ENCODE measurements at places on chromosomes 3 and 15.

- peak; percentile 68 for DNase-seq
Observed at GRCh38 chr3:46089237-46090011, 62.1 kb upstream of the XCR1 start.

- DNase-seq: peak; percentile 45
Observed at GRCh38 chr15:44298878-44299277, 10.4 kb downstream of the GOLM2 start.

DNA sequence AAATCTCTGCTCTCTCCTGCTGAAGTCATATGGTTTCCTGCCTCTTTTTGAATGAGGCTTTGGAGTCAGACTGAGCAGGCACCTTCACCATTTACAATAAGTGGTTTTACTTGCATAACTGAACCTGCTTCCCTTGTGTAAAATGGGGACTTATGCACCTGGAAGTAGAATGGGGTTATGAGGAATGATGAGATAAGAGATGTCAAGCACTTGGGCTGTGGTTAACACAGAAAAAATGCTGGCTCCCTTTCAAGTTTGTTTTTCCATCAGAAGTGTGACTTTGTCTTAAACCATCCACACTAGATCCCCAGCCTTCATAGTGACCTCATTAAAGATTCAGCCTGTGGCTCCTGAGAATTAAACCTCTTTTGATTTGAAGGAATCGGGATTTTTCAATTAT is 5.2 kb downstream of the EXOSC7 start:
- DNase-seq: no peak

- DNase-seq: no peak
Observed at GRCh38 chr3:50125541-50126286, 29.4 kb upstream of the SEMA3F start.

DNA sequence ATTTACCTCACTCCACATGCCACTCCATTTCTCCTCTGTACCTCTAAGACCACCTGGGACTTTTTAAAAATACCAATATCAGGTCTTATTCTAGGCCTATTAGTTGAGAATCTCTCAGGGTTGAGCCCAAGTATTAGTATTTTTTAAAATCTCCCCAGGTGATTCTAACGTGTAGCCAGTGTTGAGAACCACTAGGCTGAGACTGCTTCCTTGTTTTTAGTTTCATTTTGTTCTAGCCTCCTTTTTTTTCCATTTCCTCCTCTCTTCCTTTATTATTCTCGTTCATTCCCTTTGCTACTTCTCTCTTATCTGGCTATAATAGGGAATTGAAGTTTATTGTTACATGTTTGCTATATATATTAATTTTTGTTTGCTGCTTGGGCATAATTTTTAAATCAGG is 217.8 kb upstream of the CD96 start:
- DNase-seq: peak; percentile 36

- DNase-seq: no peak
Observed at GRCh38 chr3:64824394-64824909, 136.7 kb upstream of the ADAMTS9 start.

GRCh38 chr3:148998715-148999423 is 7.5 kb downstream of the GYG1 start:
- DNase-seq: no peak

- no peak for DNase-seq
Observed at GRCh38 chr3:191076903-191077552, 122.0 kb upstream of the OSTN start.

GRCh38 chr3:54999159-54999558 is 71.3 kb upstream of the LRTM1 start:
- DNase-seq: peak; percentile 72

DNA sequence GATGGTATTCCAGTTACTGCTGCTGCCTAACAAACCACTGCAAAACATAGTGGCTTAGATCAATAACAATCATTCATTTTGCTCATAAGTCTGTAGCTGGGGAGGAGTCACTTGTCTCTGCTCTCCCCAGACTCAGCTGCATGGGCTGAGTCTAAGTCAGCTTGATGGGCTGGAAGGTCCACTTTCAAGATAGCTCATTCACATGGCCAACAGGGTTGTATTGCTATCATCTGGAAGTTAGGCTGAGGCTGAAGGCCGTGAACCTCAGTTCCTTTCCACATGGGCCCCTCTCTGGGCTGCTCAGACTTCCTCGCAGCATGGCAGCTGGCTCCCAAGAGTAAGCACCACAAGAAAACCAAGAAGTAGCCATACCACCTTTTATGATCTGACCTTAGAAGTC is 28.7 kb upstream of the BFSP2 start:
- DNase-seq: no peak

- no peak for DNase-seq
Observed at GRCh38 chr3:172030181-172030580, 9.2 kb upstream of the FNDC3B start.

DNA sequence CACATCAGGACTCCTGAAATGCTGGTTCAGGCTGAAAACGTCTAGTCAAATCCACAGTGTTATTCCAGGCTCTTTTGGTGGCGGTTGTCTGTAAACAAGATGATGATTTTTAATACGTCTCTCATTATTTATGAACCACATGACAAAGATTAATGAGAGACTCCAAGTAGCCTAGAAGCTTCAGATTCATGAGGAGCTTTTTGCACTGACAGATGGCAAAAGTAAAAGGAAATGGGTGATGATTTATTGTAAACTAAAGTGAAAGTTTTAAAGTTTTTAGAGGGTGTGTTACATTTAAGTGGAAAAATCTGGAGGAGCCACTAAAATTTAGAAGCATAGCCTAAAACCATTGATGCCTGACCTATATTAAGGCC is 77.0 kb downstream of the BBX start:
- DNase-seq: no peak

DNA sequence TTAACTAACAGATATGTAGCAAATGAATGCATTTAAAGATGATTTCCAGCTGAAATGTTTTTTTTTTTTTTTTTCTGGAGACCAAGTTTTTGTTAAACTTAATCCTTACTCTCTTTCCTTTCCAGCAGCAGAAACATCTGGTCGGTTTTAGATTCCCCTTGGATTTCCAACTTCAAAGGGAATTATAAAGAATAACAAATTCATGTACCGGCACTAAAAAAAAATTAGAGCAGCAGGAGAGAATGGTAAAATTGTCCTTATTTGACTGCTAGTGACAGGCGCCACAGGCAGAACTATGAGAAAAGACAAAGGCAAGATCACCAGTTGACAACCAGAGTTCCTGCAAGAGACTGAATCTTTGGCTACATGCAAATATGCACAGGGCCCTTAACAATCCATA is 393.3 kb downstream of the TIGIT start:
- no peak for DNase-seq

GRCh38 chr15:75502360-75502759 is 50.9 kb upstream of the SIN3A start:
- DNase-seq: no peak

- DNase-seq: no peak
Observed at GRCh38 chr15:93028111-93028631, 60.8 kb downstream of the RGMA start.

GRCh38 chr3:155772801-155773200 is 27.9 kb upstream of the PLCH1 start:
- no peak for DNase-seq

DNA sequence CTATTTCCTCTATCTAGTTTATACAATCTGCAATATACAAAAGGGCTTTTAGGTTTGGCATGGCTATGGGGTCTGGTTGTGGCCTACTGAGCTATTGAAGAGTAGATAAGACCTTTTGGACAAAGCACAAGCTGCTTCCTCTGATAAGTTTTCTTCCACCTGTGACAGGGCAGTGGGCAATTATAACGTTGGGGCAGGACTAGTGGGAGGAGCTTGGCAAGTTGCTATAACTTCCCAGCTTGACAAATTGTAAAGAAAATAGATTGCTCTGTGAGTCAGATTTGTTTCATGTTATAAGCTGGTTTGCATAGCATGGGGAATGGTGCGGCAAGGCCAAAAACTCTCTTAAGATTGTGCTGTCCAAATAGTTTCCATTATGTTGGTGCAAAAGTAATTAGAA is 64.9 kb downstream of the SLC7A14 start:
- no peak for DNase-seq

DNA sequence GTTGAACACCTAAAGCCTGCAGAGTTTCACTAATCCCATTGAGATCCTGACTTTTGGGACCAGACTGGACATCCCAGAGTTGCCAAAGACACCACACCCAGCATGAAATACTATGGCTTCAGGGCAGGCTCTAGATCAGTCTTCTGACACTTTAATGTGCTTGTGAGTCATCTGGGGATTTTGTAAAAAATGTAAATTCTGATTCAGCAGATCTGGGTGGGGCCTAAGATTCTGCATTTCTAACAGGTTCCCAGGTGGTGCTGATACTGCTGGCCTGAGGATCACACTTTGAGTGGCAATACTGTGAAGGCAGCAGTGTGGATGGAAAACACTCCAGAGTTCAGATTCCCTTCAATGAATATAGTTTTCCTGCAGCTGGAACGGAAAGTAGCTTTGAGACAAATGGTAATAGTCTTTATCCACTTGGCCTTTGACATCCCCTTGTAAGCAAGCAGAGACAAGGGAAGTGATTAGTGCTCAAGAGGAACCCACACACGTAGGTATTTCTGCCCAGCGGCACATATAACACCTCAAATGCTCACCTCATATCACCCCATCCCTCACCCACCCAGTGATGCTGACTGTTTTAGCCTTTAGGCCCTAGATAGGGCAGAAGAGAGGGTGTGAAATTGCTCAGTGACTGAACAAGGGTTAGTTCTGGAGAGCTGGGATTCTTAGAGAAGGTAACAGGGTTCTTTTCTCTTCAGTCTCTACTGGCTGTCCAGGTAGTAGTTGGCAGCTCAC is 51.5 kb upstream of the GSK3B start:
- DNase-seq: peak; percentile 67

DNA sequence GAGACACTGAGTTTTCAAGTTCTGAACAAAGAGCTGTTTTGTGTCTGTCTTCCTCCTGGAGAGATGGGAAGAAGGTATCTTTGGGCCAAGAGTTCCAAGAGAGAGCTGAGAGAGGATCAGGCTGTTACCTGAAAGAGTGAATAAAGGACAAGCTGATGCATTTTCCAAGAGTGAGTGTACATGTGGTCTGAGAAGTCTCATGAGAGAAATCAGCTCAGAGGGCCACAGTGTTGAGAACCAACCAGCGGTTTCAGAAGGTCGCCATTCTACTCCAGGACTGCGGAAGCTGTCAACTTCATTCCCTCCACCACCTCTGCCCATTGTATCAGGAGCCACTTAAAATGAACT is 42.7 kb upstream of the PPP2R3A start:
- DNase-seq: no peak

DNA sequence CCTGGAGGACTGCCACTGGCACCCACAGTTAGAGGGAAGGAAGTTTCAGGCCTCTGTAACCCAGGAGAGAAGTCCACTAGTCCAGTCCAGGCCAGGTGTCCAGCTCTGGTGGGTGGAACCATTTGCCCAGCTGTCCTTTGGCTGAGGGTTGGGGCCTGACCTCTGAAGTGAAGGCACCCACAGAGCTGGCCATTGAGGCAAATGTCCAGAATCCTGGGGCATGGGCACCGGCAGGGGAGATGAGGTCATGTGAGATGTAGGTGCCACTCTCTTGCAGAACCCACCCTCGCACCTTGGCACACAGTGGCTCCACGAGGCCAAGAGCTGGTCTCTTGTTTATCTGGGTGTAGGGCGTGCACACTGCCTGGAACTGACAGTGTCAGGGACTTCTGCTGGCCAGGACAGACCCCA is 162.8 kb downstream of the SMAD6 start:
- no peak for DNase-seq

- no peak for DNase-seq
Observed at GRCh38 chr15:74893627-74894026, 3.8 kb downstream of the MPI start.

DNA sequence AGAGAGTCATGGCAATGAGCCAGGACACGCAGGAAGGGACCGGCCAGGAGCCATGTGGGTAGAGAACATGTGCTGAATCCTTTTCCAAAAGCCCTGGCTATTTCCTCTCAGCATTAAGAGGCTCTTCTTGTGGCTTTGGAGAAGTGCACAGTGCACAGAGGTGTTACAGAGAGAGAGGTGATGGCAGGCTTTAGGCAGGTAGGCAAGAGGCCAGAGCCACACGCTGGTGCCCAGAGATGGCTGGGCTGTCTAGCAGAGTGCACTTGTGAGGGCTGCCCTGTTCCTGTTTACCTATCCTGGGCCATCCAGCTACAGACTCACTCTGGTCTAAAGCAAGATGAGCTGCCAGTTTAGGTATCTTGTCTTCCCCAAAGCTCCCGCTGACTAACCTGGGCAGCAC is 402.6 kb downstream of the OCA2 start:
- DNase-seq: no peak

DNA sequence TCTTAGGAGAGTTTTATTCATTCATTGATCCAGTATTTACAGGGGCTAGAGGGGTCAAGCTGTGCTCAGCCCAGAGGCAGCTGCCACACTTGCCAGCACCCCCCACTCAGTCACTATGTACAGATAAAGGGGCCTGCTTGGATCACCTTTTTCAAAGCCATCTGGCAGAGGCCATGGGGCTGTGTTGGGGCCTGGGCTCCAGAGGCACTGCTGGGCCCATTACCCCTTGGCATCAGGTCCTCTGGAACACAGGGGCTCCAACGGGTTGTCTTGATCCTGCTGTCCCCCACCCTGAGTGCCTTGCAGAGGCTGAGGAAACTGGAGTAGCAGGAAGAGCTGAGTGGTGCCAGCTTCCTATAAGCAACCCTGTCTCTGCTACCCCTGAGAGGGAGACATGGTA is 43.9 kb downstream of the SEMA3G start:
- no peak for DNase-seq

DNA sequence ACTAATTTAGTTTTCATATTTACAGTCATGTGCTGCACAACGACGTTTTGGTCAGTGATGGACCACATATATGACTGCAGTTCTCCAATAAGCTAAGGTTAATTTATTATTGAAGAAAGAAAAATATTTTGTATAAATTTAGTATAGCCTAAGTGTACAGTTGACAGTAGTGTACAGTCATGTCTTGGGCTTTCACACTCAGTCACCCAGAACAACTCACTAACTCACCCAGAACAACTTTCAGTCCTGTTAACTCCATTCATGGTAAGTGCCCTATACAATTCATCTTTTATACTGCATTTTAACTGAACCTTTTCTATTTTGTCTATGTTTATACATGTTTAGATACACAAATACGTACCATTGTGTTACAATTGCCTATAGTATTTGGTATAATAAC is 3.8 kb upstream of the GABRR3 start:
- DNase-seq: no peak

DNA sequence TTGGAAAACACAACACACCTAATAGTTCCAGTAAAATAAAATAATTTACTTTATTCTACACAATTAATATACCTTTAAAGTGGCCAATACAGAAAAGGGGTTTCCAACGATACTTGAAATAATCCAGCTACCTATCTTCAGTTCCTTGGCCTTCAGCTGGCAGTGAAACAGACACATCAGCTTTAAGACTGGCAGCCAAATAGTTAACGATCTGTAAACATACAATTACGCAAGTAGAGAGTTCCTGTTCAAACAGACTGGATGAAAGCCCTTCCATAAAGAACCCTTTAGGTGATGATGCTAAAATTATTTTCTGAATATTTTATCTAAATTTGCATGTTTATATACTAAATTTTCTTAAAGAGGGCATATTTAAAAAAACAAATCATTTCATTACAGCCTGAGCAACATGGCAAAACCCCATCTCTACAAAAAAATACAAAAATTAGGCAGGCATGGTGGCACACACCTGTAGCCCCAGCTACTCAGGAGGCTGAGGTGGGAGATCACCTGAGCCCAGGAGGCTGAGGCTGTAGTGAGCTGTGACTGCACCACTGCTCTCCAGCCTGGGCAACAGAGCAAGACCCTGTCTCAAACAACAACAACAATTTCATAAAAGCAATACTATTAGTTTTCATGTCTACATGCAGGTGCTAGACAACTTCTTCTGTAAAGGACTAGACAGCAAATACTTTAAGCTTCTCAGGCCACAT is 12.9 kb downstream of the DYNC1LI1 start:
- DNase-seq: no peak

Data from ACHN (cell line).